ENCODE measurements at places on chromosomes 7 and 10.

DNA sequence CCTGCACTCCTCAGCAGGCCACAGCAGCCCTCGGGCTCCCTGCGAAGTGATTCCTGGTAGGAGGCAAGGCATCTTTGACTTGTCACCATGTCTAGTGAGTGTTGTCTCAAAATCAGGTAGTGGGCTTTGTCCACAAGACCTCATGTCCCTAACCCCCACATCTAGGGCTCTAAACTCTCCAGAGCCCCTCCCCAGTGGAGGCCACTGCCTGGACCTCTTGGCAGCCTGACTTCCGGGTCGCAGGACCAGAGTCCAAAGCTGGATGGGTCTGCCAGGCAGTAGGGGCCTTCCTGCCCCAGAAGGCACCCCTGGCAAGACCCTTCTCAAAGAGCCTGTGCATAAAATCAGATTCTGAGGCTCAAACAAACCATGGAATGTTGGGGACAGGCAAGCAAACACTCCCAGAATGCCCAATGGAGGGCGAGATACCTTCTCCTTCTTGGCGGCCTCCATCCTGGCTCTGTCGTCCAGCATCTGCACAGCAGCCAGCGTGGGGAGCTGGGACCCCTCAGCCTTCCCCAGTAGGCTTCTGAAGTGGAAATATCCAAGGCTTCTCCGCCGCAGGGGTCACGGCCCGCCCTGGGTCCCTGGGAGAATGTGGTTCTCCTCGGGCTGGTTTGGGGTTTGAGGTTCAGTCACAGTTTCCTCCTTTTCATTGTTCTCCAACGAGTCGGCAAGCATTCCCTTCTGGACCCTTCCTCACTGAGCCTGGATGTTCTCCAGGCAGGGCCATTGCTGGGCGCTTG lies 586 bp downstream of the GCK start:
- no peak for DNase-seq
- 0 out of 2 replicates have a peak, but pooled peaks cover 2% of the 10 kb centered on the region for H3K27me3 ChIP-seq
- no peaks in the 10 kb centered on the region for H3K4me1 ChIP-seq
- no peak overlapping the region for H3K27ac ChIP-seq
- no peak overlapping the region for H3K4me3 ChIP-seq
- H3K36me3 ChIP-seq: no peaks in the 10 kb centered on the region

DNA sequence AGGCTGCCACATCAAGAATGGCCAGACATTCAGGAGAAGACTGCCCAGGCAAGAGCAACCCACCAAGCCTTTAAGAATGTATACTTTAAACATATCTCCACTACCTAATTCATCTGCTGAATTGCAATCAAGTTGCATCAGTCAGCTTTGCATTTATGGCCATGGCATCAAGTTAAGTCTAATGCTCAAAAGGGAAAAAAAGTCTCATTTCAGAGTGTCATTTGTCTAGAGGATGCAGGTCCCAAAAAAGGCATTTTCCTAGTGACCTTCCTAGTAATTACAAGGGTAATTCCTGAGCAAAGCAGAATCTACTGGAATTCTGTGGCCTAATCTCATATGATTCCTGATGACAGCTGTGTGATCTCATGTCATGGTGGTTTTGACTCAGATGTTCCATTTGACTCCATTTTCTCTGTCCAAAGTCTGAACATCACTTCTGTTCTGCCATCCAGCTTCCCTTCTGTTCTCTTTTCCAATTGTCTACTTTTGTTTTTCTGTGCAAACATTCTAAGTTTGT lies 7.3 kb upstream of the CABCOCO1 start:
- H3K36me3 ChIP-seq: no peaks in the 10 kb centered on the region
- no peak overlapping the region for H3K27ac ChIP-seq
- H3K4me3 ChIP-seq: no peak overlapping the region
- DNase-seq: no peak

DNA sequence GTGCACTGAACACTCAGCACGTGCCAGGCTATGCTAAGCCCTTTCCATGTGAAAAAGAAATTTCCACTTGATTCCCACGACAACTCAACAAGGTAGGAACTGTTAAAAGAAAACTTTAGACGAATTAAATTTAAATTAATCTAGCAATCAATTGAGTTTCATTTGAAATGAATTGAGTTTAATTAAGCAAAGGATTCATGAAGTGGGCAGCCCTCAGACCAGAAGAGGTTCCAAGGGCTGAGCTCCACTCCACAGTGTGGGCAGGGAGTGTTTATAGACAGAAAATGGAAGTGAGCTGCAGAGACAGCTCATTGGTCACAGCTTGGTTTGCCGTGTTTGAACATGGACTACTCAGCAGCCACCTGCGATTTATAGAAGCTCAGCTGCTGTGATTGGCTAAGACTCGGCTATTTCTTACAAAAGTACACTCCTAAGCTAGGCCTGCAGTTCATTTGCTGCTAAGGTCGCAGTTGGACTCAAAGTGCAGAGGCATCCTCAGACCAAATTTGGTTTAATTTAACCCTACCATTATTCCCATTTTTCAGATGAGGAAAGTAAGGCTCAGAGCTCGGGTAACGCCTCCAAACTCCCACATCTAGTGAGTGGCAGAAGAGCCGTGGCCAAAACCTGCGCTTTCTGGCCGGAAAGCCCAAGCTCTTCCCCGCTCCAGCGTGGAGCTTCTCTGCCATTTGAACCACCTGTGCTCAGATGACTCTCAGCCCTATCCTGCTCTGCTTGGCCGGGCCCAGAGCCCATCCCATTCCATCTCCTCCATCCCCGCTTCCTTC lies 24.9 kb downstream of the CALML3 start:
- H3K27me3 ChIP-seq: no peaks in the 10 kb centered on the region
- no peaks in the 10 kb centered on the region for H3K4me1 ChIP-seq
- no peak overlapping the region for H3K27ac ChIP-seq

DNA sequence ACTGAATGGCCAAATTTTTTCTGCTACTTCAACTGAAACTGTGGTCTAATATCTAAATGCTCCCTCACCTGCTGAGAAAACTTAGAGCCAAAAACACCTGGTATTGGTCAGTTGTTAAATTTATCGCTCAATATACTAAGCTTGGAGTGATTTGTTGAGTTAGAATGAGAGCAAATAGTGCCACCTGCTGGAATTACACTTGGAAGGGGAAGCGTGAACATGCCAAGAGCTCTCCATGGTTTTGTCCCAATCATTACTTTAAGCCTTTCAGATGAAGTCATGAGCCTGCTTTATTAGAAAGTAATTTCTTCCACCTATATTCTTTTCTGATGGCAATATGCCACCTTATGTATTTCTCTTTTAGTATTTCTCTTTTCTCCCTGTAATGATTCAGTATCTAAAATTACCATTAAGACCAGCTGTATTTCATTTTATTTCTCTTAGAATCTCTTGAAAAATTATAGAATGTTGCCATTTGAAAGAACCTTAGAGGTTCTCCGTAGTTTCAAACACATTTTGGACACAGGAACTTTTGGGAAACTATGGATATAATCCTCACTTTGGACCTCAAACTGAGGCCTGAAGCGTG lies 447.8 kb upstream of the C7orf33 start:
- H3K27me3 ChIP-seq: no peaks in the 10 kb centered on the region
- no peak overlapping the region for H3K27ac ChIP-seq
- peaks cover 2% of the 10 kb centered on the region for H3K36me3 ChIP-seq
- no peaks in the 10 kb centered on the region for H3K4me1 ChIP-seq
- H3K4me3 ChIP-seq: no peak overlapping the region
- DNase-seq: no peak

- no peak overlapping the region for H3K27ac ChIP-seq
- no peaks in the 10 kb centered on the region for H3K27me3 ChIP-seq
- H3K4me3 ChIP-seq: no peak overlapping the region
Observed at GRCh38 chr7:158134824-158135223, 452.8 kb downstream of the PTPRN2 start.

- H3K27me3 ChIP-seq: no peaks in the 10 kb centered on the region
- H3K4me3 ChIP-seq: no peak overlapping the region
- no peaks in the 10 kb centered on the region for H3K4me1 ChIP-seq
Observed at GRCh38 chr10:47347303-47347675, 874 bp upstream of the RBP3 start.

DNA sequence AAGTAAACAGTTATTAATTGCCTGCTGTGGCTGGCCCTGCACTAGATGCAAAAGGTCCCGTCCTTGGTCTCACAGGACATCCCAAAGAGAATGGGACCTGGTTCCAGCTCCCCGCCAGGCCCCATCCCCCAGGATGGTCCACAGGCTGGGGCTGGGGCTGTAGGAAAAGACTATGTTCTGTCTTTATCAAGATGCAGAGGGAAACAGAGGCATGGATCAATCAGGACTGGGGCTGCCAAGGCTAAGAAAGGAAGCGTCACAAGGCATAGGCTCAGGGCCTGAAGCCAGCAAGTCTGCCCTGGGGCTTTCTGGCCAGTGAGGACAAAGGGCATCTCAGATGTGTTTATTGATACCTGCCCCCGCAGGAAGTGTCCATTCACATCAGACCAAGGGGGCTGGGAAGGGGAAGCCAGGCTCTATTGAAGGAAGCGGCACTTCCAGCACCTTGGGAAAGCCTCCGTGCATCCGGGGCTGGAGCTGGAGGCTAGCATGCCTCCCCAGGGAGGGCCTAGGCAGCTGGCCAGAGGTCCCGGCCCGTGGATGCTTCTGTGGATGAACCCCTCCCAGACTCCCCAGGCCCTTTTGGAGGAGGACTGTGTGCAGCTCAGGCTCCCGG lies 5.8 kb downstream of the VSIR start:
- no peaks in the 10 kb centered on the region for H3K4me1 ChIP-seq
- peaks cover 2% of the 10 kb centered on the region for H3K27me3 ChIP-seq
- DNase-seq: no peak
- H3K4me3 ChIP-seq: no peak overlapping the region

- H3K27ac ChIP-seq: no peak overlapping the region
- no peak overlapping the region for H3K4me3 ChIP-seq
- no peak for DNase-seq
- no peaks in the 10 kb centered on the region for H3K36me3 ChIP-seq
- no peaks in the 10 kb centered on the region for H3K27me3 ChIP-seq
- H3K4me1 ChIP-seq: no peaks in the 10 kb centered on the region
Observed at GRCh38 chr7:135467207-135467711, 42.6 kb downstream of the CNOT4 start.

DNA sequence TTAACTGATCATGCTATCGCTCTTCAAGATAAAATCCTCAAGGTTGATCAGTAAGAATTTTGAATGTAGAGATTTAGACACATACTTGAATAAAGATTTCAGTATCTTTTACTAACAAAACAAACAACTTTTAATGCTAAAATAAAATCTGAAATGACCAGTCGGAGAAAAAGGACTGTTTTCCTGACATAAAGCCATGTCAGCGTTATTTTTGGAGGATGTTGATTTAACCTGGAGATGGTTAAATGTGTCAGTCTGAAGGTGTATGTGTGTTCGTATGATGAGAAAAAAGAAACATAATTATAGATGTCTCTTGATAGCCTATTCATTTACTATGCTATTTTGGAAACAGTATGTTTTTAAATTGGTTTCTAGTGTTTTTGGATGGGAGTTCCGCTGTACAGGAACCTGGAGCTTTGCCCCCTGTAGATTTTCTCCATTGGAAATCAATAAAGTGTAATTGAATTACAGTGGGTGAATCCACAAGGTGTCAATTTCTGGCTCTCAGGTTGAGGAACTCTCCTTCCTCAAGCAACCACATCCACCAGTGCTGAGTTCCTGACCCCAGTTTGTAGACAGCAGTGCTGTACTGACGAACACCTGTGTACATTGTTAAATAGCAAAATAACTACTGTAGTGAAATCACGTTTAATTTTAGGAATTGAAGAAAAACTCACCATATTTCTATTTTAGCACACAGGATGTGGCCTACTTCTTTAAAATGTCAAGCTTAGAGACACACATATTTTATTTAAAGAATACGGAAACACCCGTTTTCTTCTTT lies 670.1 kb downstream of the MAGI2 start:
- H3K4me3 ChIP-seq: no peak overlapping the region
- DNase-seq: no peak
- no peaks in the 10 kb centered on the region for H3K27me3 ChIP-seq
- H3K4me1 ChIP-seq: no peaks in the 10 kb centered on the region

DNA sequence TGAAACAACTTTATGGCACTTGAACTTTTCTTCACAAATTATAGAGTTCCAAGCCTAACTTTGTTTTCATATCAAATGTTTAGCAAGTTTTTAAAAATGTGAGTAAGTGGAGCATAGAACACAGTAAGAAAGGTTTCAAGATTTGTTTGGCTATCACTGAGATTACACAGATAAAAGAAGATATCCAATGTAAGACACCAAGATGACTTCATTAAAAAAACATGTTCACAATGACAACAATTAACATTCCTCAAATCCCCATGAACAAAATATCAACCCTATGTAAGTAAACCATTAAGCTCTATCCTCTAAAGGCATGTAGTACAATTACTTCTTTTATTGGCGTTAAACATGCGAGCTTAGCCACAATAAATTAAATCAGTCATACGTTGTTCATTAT lies 129.7 kb downstream of the RELN start:
- H3K36me3 ChIP-seq: no peaks in the 10 kb centered on the region
- peaks cover 5% of the 10 kb centered on the region for H3K4me1 ChIP-seq
- no peaks in the 10 kb centered on the region for H3K27me3 ChIP-seq
- no peak overlapping the region for H3K4me3 ChIP-seq
- H3K27ac ChIP-seq: no peak overlapping the region

DNA sequence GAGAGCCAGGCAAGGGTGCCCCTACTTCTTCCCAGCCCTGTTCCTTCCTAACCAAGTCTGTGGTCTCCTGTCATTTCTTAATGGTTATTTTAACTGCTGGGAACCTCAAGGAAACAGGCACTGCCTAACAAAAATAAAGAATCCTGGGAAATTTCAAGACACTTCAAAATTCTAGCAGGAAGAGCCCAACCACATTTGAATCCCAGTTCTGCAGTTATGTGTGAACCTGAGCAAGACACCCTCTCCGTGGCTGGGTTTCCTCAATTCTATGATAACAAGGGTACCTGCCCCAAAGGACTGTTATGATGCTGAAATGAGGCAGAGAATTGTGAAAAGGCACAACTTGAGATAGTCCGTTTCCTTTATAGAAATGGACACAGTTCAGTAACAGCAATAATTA lies 36.2 kb upstream of the DUSP5 start:
- H3K27me3 ChIP-seq: no peaks in the 10 kb centered on the region
- no peaks in the 10 kb centered on the region for H3K36me3 ChIP-seq
- DNase-seq: no peak
- no peaks in the 10 kb centered on the region for H3K4me1 ChIP-seq

DNA sequence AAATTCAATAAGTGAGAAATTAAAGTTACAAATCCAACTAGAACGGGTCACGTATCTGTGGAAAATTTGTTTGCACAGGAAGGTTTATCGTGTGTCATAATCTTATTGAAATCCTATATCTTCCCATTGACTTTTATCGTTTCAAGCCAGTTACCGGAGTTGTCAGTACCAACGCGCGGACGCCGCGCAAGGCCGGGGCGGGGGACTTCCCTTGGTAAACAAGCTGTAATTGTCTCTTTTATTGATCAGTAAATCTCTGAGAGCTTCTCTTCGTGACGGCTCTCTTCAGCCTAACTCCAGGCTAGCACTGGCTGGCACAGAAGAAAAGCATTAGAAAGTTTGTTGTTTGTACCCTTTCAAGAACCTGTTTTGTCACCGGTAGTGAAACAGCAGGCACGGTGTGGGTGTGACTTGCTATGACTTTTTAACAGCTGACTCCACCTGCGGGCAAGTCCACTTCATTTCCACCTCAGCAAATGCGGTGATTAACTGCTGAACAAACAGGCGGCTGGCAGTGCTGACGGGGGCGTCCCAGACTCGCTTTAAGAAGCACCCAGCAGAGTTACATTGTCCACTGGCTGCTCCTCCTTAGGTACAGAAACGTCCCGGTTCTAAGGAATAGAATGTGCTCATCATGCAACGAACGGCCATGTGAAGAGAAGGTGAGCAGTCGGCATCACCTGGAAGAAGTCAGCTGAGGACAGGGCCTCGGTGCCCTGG lies 215.8 kb downstream of the MAD1L1 start:
- no peaks in the 10 kb centered on the region for H3K4me1 ChIP-seq
- no peak for DNase-seq
- H3K36me3 ChIP-seq: peaks cover 12% of the 10 kb centered on the region
- no peak overlapping the region for H3K4me3 ChIP-seq
- H3K27ac ChIP-seq: no peak overlapping the region
- no peaks in the 10 kb centered on the region for H3K27me3 ChIP-seq

All from H9 (cell line).